ENCODE measurements at places on chromosomes 13 and 19. TPM values are rescaled to one million over a fixed set of nuclear protein-coding genes. Genes with fewer than 3 reads are reported as not detected.

GRCh38 chr19:10352764-10353671 lies 13.6 kb upstream of the ICAM3 start:
- DNase-seq = no peak

DNA sequence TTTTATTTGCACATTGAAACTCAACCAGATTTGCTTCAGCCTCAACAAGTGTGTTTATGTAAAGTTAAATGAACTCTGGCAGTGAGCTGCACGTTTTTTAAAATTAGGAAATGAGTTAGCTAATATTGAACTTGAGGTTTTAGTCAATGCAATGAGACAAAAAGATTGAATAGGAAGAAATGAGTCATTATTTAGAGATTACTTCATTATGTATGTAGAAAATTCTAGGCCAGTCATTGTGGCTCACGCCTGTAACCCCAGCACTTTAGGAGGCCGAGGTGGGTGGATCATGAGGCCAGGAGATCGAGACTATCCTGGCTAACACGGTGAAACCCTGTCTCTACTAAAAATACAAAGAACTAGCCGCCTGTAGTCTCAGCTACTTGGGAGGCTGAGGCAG lies 22.8 kb upstream of the CD70 start:
- no peak for DNase-seq

- no peak for DNase-seq
Measured at GRCh38 chr13:112735791-112736190, 46.0 kb downstream of the ATP11A start.

- no peak for DNase-seq
Measured at GRCh38 chr19:54906819-54907218, 871 bp downstream of the NCR1 start.

DNA sequence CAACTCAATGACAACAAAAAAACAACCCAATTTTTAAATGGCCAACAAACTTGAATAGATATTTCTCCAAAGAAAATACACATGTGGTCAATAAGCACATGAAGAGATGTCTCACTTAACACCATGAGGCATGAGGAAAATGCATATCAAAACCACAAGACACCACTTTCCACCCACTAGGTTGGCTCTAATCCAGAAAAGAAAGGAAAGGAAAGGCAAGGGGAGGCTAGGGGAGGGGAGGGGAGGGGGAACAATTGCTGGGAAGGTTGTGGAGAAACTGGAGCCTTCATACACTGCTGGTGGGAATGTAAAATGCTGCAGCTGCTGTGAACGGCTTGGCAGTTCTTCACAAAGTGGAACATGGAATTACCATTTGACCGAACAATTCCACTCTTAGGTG lies 854.3 kb downstream of the UQCRFS1 start:
- DNase-seq = no peak

GRCh38 chr19:1107661-1108261 lies 4.0 kb downstream of the GPX4 start:
- DNase-seq = no peak

GRCh38 chr19:17011485-17011884 lies 15.1 kb downstream of the CPAMD8 start:
- DNase-seq = no peak

GRCh38 chr13:67147342-67148133 lies 82.6 kb downstream of the PCDH9 start:
- peak; percentile 39 for DNase-seq

GRCh38 chr13:40472427-40473220 lies 193.8 kb downstream of the FOXO1 start:
- no peak for DNase-seq

GRCh38 chr13:57123681-57124080 lies 17.0 kb upstream of the PRR20A start:
- DNase-seq = peak; percentile 74

CCL25 gene
- total RNA-seq = 19.6 TPM

ZNF285 gene
- 0.31 TPM for total RNA-seq

ZFP30 gene
- 42.7 TPM for total RNA-seq

RNF113B gene
- total RNA-seq = not detected

FSD1 gene
- total RNA-seq = 32.9 TPM
